CD4-positive, alpha-beta T cell (primary cell): ENCODE measurements at places on chromosomes 5 and 9. TPM values are rescaled to one million over a fixed set of nuclear protein-coding genes. Genes with fewer than 3 reads are reported as not detected.

The PRRX2 gene
- not detected for total RNA-seq

DNA sequence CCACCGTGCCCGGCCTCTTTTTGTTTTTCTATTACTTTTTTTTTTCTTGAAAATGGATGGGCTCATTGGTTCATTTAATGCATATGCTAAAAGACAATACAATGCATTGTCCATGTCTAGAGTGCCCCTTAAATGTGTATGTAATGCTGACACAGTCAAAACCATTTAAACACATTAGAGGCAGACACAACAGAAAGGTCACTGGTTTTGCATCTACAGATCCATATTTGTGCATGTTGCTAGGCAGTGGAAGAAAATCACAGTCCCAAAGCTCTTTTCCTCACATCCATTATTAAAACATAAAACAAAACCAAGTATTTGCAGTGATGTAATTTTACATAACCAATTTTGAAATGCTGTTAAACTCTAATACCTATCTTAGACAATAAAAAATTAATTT lies 389.0 kb downstream of the TAF11L14 start:
- no peaks in the 10 kb centered on the region for H3K4me1 ChIP-seq
- H3K36me3 ChIP-seq = no peaks in the 10 kb centered on the region
- H3K27me3 ChIP-seq = no peaks in the 10 kb centered on the region
- no peak overlapping the region for H3K4me3 ChIP-seq
- H3K27ac ChIP-seq = no peak overlapping the region

GRCh38 chr9:128921881-128922763 lies 1.3 kb downstream of the PHYHD1 start:
- H3K4me1 ChIP-seq = peaks cover 17% of the 10 kb centered on the region
- no peak overlapping the region for H3K27ac ChIP-seq
- peaks cover 13% of the 10 kb centered on the region for H3K36me3 ChIP-seq
- no peak for DNase-seq
- peak overlapping the region; percentile 34 for H3K4me3 ChIP-seq
- no peaks in the 10 kb centered on the region for H3K27me3 ChIP-seq

DNA sequence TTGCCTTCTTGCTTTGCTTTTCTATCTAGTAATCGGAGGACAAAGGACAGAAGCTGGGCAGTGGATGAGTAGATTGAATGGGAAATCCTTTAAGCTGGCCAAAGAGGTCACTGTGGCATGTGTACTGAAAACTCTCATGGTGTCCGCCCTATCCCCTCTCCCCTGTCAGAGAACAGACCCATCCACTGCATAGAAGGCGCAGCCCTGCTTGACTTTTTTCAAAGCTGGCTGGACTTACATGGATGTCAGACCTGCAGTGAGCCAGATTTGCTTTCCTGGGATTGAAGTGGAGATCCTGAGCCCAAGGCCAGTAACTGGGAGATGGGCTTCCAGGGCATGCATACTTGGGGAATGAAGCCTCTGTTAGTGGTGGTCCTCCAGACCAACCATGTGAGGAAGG lies 329.5 kb downstream of the TRPM3 start:
- no peaks in the 10 kb centered on the region for H3K4me1 ChIP-seq
- DNase-seq = no peak
- no peaks in the 10 kb centered on the region for H3K27me3 ChIP-seq
- H3K27ac ChIP-seq = no peak overlapping the region

DNA sequence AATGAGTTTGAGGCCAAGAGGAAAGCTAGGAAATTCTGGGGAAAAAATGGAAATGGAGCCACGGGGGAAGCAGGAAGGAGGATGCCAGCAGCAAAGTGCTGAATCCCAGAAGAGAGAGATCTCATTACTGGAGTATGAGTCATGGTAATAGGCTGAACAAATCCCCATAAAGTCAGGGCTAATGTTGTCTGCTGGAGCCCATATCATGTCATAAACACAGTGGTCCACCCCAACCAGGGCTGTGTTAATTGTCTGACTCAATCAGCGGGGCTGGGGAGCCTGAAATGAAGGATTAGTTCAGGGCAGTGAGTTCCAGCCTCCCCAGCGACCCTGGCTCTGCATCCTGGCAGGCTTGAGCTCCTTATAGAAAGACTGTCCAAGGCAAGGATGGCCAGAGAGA lies 68.8 kb downstream of the TLR4 start:
- no peak overlapping the region for H3K27ac ChIP-seq
- no peak overlapping the region for H3K4me3 ChIP-seq
- no peaks in the 10 kb centered on the region for H3K36me3 ChIP-seq

GRCh38 chr9:69016191-69017096 lies 2.5 kb upstream of the PRKACG start:
- peaks cover 34% of the 10 kb centered on the region for H3K4me1 ChIP-seq
- no peak overlapping the region for H3K4me3 ChIP-seq
- no peak overlapping the region for H3K27ac ChIP-seq
- H3K36me3 ChIP-seq = no peaks in the 10 kb centered on the region
- no peak for DNase-seq
- no peaks in the 10 kb centered on the region for H3K27me3 ChIP-seq

The RPP25L gene
- total RNA-seq = 5.7 TPM

The IRX4 gene
- total RNA-seq = not detected

The PCDHB10 gene
- not detected for total RNA-seq

- no peaks in the 10 kb centered on the region for H3K36me3 ChIP-seq
- no peak overlapping the region for H3K4me3 ChIP-seq
- no peaks in the 10 kb centered on the region for H3K4me1 ChIP-seq
These were observed 8.7 kb upstream of the GFRA3 start for GRCh38 chr5:138282920-138283742.

The ANGPTL2 gene
- total RNA-seq = not detected

DNA sequence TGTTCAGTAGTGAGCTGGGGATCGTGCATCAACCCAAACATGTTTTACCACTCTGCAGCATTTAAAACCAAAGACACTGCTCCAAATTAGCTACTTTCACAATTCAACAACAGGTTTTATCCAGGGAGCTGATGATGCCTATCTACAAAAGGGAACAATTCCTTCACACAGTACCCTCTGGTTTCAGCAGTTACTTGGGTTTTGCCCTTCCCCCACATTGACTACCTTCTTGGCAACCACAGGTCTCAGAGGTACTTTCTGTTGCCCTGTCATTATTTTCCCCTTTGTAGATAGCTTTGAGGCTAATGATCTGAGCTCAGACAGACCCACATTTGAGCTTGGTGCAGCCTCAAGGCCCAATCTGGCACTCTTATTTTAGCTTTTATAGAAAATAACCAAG lies 96.1 kb downstream of the WDR41 start:
- H3K27me3 ChIP-seq = peaks cover 3% of the 10 kb centered on the region
- H3K4me1 ChIP-seq = no peaks in the 10 kb centered on the region
- H3K27ac ChIP-seq = no peak overlapping the region
- no peak for DNase-seq
- H3K4me3 ChIP-seq = no peak overlapping the region

DNA sequence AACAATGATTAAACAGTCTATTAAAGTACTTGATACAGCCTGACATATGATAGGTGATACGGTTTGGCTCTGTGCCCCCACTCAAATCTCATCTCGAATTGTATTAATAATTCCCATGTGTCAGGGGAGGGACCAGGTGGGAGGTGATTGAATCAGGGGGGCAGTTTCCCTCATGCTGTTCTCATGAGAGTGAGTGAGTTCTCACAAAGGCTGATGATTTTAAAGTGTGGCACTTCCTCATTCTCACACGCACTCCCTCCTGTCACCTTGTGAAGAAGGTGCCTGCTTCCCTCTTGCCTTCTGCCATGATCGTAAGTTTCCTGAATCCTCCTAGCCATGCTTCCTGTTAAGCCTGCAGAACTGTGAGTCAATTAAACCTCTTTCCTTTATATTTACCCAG lies 40.1 kb upstream of the TARS1 start:
- no peaks in the 10 kb centered on the region for H3K36me3 ChIP-seq
- no peak overlapping the region for H3K27ac ChIP-seq
- no peaks in the 10 kb centered on the region for H3K27me3 ChIP-seq
- H3K4me3 ChIP-seq = no peak overlapping the region
- no peaks in the 10 kb centered on the region for H3K4me1 ChIP-seq

GRCh38 chr5:174601946-174602345 lies 122.4 kb upstream of the MSX2 start:
- no peaks in the 10 kb centered on the region for H3K27me3 ChIP-seq
- H3K27ac ChIP-seq = no peak overlapping the region
- H3K36me3 ChIP-seq = no peaks in the 10 kb centered on the region

DNA sequence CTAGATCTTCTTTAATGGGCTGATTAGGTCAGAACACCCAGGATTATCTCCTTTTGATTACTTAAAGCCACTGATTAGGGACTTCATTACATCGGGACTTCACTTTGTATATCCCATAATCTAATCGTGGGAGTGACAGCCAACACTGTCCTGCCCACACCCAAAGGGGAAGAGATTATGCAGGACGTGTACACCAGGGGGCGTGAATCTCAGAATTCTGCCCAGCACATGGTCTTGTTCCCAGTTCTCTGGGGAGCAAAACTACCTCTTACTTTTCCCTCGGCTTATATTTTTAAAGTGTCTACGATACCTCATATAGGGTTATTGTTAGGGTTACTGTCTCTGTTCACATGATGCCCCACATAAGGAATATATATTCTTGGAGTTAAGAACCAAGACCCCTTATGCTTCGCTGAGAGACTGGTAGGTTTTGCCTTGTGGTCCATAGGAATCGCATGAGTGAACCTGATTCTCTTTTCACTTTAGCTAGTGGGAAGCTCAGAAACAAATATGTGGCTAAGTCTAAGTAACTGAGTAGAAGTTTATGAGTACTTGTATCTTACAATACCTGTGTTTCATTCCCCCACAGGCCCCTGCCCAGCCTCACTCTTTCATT lies 192.7 kb downstream of the GNA14 start:
- H3K4me1 ChIP-seq = peaks cover 8% of the 10 kb centered on the region
- no peak overlapping the region for H3K27ac ChIP-seq
- H3K27me3 ChIP-seq = no peaks in the 10 kb centered on the region

GRCh38 chr5:165877475-165877874 lies 2372.1 kb downstream of the MAT2B start:
- H3K36me3 ChIP-seq = no peaks in the 10 kb centered on the region
- no peaks in the 10 kb centered on the region for H3K27me3 ChIP-seq
- no peak overlapping the region for H3K4me3 ChIP-seq
- H3K27ac ChIP-seq = no peak overlapping the region

- H3K4me1 ChIP-seq = no peaks in the 10 kb centered on the region
- H3K27ac ChIP-seq = no peak overlapping the region
- no peak overlapping the region for H3K4me3 ChIP-seq
- no peaks in the 10 kb centered on the region for H3K36me3 ChIP-seq
- DNase-seq = no peak
These were observed 25.0 kb upstream of the IL17B start for GRCh38 chr5:149403923-149404745.

DNA sequence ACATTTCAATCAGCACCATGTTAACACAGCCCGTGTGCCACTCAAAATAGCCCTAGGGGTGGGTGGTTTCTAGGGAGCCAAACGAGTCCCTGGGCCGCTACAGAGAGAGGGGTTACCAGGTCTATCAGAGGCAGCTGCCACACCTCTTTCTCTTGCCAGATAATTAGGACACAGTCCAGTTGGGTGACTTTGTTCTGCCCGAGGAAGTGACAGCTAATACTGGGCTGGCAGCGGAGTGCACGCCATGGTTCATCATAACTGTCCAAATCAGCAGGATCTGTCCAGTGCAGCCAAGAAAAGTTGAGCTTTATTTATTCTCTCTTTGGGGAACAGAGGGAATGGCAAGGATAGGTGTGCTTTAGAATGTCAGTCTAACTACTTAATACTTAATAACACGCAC lies 583.8 kb downstream of the BRINP1 start:
- no peak overlapping the region for H3K27ac ChIP-seq
- no peaks in the 10 kb centered on the region for H3K36me3 ChIP-seq
- no peaks in the 10 kb centered on the region for H3K4me1 ChIP-seq
- H3K4me3 ChIP-seq = no peak overlapping the region
- no peak for DNase-seq

DNA sequence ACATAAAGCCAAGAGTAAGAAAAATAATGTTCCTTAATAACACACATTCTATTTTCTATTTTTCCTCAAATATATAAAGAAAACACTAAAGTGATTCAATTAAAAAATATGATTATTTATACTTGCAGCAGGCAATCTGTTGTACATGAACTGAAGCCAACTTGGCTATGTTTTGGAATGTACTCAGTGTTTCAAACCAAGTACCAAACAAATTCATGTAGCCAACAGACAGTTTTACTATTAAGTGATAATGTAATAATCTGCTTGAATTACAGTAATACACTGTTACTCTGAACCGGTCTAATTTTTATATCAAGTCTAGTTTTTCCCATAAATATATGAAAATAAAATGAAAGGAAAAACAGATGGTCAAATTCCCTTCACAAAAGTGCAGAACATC lies 58.0 kb downstream of the CEP120 start:
- H3K27me3 ChIP-seq = no peaks in the 10 kb centered on the region
- no peak for DNase-seq
- H3K4me3 ChIP-seq = no peak overlapping the region

The REEP2 gene
- 0.33 TPM for total RNA-seq

GRCh38 chr9:114894206-114894605 lies 36.2 kb downstream of the TNFSF8 start:
- peaks cover 57% of the 10 kb centered on the region for H3K4me1 ChIP-seq
- H3K4me3 ChIP-seq = no peak overlapping the region
- no peak for DNase-seq
- H3K27me3 ChIP-seq = no peaks in the 10 kb centered on the region
- no peaks in the 10 kb centered on the region for H3K36me3 ChIP-seq
- no peak overlapping the region for H3K27ac ChIP-seq

The C5orf63 gene
- total RNA-seq = 5.1 TPM

- no peak overlapping the region for H3K4me3 ChIP-seq
- H3K27me3 ChIP-seq = peaks cover 5% of the 10 kb centered on the region
- no peaks in the 10 kb centered on the region for H3K4me1 ChIP-seq
These were observed 24.6 kb downstream of the NDUFA8 start for GRCh38 chr9:122134822-122135528.

- no peak overlapping the region for H3K4me3 ChIP-seq
- DNase-seq = no peak
- H3K27me3 ChIP-seq = no peaks in the 10 kb centered on the region
- no peak overlapping the region for H3K27ac ChIP-seq
- H3K36me3 ChIP-seq = no peaks in the 10 kb centered on the region
These were observed 211.3 kb downstream of the FAM114A2 start for GRCh38 chr5:153827397-153827796.

- no peak for DNase-seq
- no peak overlapping the region for H3K27ac ChIP-seq
- H3K4me3 ChIP-seq = no peak overlapping the region
- no peaks in the 10 kb centered on the region for H3K27me3 ChIP-seq
These were observed 1033.4 kb downstream of the TLE4 start for GRCh38 chr9:80605129-80605528.

GRCh38 chr5:89399548-89399947 lies 516.6 kb upstream of the MEF2C start:
- H3K27me3 ChIP-seq = no peaks in the 10 kb centered on the region
- no peak overlapping the region for H3K27ac ChIP-seq
- no peaks in the 10 kb centered on the region for H3K36me3 ChIP-seq

GRCh38 chr5:16160706-16161105 lies 18.9 kb downstream of the MARCHF11 start:
- no peaks in the 10 kb centered on the region for H3K4me1 ChIP-seq
- H3K36me3 ChIP-seq = no peaks in the 10 kb centered on the region
- H3K27me3 ChIP-seq = no peaks in the 10 kb centered on the region
- no peak for DNase-seq
- no peak overlapping the region for H3K4me3 ChIP-seq
